ENCODE measurements at places on chromosomes 16 and 17. TPM values are rescaled to one million over a fixed set of nuclear protein-coding genes. Genes with fewer than 3 reads are reported as not detected.
A peak's percentile ranks its signal among the peaks of the same experiment; 100 is the strongest.

- DNase-seq, result no peak
These were observed 3.0 kb downstream of the ERN2 start for GRCh38 chr16:23710008-23710407.

DNA sequence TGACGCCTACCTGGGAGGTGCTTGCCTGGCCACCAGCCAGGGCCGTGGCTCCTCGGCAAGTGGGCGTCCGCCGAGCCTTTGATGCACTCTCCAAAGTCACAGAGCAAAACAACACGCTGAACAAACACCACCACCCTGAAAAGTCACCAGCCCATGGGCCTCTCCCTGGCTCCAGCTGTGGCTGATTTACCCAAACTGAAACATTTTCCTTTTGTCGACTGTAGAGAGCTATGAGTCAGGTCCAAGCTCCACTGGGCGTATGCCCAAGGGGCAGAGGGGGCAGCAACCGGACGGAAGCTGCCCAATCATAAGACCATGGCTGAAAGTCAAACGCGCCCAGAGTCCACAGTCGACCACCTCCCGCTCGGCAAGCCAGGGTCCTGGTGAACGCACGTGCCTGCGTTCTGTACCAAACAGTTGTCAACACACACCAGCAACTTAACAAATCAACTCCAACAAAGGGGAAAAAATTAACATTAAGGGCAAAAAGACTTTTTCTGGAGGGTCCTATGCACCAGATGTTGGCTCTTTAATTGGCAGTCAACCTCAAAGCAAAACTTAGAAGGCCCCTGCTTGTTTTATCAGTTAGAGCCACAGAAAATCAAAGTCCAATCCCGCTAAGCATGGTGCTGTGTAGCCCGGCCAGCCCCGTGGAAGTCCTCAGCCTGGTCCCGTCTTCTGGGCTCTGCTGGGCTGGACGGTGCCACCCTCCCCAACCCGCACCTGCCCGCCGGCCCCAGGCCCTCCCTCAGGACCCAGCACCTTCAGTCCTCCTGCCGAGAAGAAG lies 47.3 kb downstream of the TBC1D16 start:
- DNase-seq, result no peak

DNA sequence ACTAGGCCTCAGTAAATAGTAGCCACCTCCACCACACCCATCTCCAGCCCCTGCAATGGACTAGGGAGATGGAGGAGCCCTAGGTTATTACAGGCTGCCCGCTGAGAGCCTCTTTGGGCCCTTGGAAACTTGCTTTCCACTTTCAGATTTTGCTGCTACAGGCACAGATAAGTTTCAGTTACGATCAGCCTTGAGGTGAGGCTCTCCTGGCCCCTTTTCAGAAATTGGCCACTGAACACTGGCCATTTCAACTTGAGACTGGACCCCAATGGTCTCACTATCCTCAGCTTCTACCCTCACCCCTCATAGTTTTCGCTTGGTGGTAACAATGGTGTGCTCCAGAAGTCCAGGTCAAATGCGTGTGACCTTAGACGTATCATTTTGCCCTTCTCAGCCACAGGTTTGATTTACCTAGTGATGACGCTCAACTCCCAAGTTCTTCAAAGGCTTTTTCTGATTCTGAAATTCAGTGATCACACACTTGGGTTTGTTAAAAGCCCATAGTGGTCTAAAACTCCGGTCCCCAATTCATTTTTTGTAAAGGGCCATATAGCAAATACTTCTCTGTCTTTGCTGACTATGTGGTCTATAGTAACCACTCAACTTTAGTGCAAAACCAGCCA lies 1.0 kb downstream of the PMM2 start:
- peak; percentile 10 for DNase-seq

- peak; percentile 64 for DNase-seq
These were observed 4.7 kb downstream of the SLC12A3 start for GRCh38 chr16:56869513-56870275.

- no peak for DNase-seq
These were observed 19.2 kb downstream of the UNC119 start for GRCh38 chr17:28533091-28533807.

- DNase-seq, result no peak
These were observed 358.8 kb downstream of the C16orf95 start for GRCh38 chr16:86958423-86958822.

- no peak for DNase-seq
These were observed 6.9 kb upstream of the STH start for GRCh38 chr17:45992175-45992574.

DNA sequence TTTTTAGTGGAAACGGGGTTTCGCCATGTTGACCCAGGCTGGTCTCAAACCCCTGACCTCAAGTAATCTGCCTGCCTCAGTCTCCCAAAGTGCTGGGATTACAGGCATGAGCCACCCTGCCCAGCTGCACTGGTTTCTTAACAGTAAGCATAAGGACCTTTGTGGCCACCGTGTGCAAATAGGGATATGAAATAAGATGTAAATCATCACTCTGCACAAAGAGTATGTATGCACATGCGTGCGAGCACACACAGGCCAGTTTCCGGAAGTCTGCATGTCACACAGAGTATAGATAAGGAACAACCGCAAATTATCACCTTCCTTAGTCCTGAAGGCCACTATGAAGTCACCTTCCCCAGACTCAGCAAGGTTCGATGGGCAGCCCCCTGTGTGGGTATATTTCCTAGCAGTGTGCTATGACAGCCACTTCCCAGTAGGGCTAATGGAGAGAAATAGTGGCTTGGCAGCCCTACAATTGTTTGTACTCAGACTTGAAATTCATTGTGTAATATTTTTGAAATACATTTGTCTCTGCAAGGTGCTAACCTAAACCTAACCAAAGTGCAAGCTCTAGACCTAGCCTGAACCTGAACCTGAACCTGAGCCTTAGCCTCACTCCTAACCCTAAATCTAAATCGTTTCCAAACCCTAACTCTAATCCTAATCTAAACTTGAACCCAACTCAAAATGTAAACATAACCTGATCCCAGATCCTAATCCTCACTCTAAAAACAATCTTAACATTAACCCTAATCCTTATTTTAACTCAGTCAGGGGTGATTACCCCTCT lies 48.4 kb upstream of the SKAP1 start:
- DNase-seq, result peak; percentile 43

- DNase-seq, result no peak
These were observed 67.1 kb upstream of the CDH5 start for GRCh38 chr16:66299349-66299748.

DNA sequence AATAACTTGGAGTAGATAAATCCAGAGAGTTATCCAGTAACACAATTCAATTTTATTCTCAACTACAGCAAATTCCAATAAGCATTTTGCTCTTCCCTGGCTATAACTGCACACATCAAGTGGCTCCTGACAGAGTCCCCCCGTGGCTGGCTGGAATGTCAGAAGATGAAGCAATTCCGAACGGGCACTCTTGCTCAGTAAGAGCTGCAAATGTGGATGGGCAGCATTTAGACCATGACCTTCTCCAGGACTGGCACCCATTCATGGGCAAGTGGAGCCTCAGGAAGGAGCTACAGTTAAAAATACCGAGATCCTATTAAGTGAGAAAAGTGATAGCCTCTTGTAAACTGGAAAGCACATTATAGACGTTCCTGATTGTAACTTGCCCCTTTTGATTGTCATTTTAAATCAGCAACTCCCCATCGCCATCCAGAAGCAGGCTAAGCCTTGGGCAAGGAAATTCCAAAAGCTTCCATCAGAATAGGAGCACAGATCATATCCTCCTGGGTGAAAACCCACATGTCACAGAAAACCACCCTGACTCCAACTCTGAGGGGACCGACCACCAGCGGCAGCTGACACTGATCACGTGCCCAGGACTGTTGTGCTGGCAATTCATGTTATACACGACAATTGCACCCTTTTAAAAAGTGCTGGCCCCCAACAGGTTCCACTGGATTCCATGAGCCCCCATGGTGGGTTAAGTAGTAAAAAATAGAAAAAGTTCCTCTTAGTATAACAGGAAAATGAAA lies 7.1 kb downstream of the UBE2O start:
- DNase-seq, result no peak

GRCh38 chr17:39145143-39145542 lies 6.3 kb downstream of the PLXDC1 start:
- DNase-seq, result no peak

GRCh38 chr17:30005709-30006320 lies 64.4 kb downstream of the EFCAB5 start:
- no peak for DNase-seq

GRCh38 chr16:23902748-23903414 lies 67.1 kb downstream of the PRKCB start:
- no peak for DNase-seq

The GUCY2D gene
- total RNA-seq, result not detected

The CIBAR2 gene
- not detected for total RNA-seq

The SNTB2 gene
- 19.3 TPM for total RNA-seq

The CSH2 gene
- not detected for total RNA-seq

The RBFOX1 gene
- total RNA-seq, result not detected

The FOXF1 gene
- not detected for total RNA-seq

The ATPAF2 gene
- 79.5 TPM for total RNA-seq

The APOBR gene
- 2.6 TPM for total RNA-seq
